ENCODE measurements at places on chromosomes 2 and 18.

DNA sequence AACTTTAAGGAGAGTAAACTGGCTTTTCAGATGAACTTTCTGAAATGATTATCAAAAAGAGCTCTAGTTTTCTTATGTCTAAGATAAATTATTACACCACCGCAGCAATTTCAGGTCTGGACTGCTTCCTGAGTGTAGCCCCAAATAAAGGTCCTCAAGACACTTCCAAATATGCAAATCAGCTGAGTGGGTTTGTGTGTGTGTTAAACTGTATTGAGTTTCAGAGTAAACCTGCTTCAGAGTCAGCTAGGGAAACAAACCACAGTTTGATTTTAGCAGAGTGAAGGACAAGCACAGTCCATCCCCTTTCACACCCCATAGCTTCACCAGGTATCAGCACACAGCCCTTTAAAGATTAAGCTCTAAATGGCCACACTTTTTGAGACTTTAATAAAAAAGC lies 168.7 kb downstream of the NRXN1 start:
- no peaks in the 10 kb centered on the region for H3K27me3 ChIP-seq
- H3K27ac ChIP-seq, result no peak overlapping the region
- H3K4me1 ChIP-seq, result no peaks in the 10 kb centered on the region

GRCh38 chr2:157267476-157267875 lies 10.0 kb downstream of the GALNT5 start:
- H3K36me3 ChIP-seq, result no peaks in the 10 kb centered on the region
- DNase-seq, result no peak
- H3K27me3 ChIP-seq, result no peaks in the 10 kb centered on the region
- no peaks in the 10 kb centered on the region for H3K4me1 ChIP-seq

DNA sequence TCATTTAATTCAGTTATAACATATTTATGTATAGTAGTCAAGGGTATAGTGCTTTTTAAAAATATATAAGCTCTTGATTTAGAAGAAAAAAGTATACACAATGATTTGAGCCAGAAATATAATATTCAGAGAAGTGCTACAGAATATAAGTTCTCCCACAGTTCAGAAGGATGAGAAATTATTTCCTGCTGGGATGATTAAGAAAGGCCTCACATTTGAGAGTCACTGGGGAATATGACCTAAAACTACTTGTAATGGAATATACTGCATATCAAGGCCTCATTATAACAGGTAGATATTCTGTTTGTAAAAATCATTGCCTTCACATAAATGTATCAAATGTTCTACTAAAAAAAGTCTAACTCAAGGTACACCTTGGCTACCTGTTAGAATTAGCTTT lies 203.5 kb downstream of the MBD2 start:
- H3K4me1 ChIP-seq, result no peaks in the 10 kb centered on the region
- no peak overlapping the region for H3K27ac ChIP-seq
- H3K36me3 ChIP-seq, result no peaks in the 10 kb centered on the region
- H3K4me3 ChIP-seq, result no peak overlapping the region
- no peaks in the 10 kb centered on the region for H3K27me3 ChIP-seq

DNA sequence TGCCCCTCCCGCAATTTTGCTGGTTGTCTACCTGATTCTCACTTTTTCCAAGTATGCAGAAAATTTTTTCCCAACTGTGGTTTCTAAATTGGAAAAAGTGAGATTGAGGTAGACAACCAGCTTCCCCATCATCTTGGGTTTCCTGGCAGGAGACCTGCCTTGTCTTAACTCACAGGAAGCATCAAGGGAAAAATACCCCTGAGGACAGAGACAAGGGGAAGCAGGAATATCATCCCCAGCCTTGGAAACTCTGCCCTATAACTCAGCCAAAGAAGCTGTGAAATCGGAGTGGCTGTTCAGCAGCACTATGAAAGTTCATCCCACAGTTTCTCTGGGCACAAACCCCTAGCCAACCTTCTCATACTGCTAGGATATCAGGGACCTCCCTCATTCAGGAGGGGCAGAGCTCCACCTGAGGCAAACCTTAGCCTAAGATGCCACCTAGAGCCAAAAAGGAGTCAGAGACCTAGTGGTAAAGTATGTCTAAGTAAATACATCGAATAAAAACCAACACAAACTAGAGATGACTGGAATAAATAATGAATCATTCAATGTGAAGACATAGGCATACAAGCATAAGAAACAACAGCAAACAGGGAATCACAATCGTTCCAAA lies 68.2 kb downstream of the ZSWIM2 start:
- H3K27ac ChIP-seq, result no peak overlapping the region
- H3K4me1 ChIP-seq, result no peaks in the 10 kb centered on the region
- no peaks in the 10 kb centered on the region for H3K27me3 ChIP-seq
- no peaks in the 10 kb centered on the region for H3K36me3 ChIP-seq

DNA sequence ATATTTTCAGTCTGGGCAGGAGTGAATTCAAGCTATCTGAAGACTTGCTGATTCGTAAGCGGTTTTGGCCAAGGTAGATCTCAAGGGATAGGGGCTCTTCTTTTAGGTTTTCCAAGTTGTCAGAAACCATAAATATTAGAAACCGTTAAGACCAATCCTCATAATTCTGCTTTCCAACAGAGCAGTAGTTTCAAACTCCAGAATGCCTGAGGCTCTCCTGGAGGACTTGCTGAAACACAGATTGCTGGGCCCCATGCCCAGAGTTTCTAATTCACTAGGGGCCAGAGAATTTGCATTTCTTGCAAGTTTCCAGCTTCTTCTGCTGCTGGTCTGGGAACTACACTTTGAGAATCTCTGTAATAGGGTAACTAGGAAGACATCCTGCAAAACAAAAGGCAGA lies 1855.7 kb upstream of the CELF4 start:
- H3K4me3 ChIP-seq, result no peak overlapping the region
- H3K36me3 ChIP-seq, result no peaks in the 10 kb centered on the region
- DNase-seq, result no peak
- H3K27ac ChIP-seq, result no peak overlapping the region

DNA sequence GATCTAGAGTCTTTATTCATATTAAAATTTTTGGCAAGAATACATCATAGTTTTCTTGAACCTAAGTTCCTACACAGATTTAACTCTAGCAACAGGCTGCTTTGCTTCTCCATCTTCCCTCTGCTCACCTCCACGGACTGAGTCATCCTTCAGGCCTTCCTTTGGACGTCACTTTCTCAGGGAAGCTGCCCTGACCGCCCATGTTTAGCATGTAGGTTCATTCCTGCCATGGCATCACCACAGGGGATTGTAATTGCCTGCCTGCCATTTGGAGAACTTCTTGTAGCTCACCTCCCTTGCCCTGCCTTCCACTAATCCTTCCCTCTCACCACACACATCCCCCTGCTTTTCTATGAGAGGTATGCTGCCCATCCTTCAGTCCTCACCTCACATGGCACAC lies 43.9 kb upstream of the B3GNT2 start:
- peaks cover 39% of the 10 kb centered on the region for H3K4me1 ChIP-seq
- no peaks in the 10 kb centered on the region for H3K27me3 ChIP-seq
- no peak overlapping the region for H3K4me3 ChIP-seq
- H3K27ac ChIP-seq, result peak overlapping the region; percentile 78
- no peak for DNase-seq

- no peak overlapping the region for H3K4me3 ChIP-seq
- DNase-seq, result no peak
- H3K27me3 ChIP-seq, result no peaks in the 10 kb centered on the region
- no peaks in the 10 kb centered on the region for H3K36me3 ChIP-seq
Observed at GRCh38 chr2:13227578-13227977, 510.8 kb downstream of the TRIB2 start.

- H3K27ac ChIP-seq, result no peak overlapping the region
- H3K4me3 ChIP-seq, result no peak overlapping the region
- no peak for DNase-seq
- H3K4me1 ChIP-seq, result peaks cover 3% of the 10 kb centered on the region
Observed at GRCh38 chr2:55422876-55423665, 3.4 kb upstream of the CCDC88A start.

DNA sequence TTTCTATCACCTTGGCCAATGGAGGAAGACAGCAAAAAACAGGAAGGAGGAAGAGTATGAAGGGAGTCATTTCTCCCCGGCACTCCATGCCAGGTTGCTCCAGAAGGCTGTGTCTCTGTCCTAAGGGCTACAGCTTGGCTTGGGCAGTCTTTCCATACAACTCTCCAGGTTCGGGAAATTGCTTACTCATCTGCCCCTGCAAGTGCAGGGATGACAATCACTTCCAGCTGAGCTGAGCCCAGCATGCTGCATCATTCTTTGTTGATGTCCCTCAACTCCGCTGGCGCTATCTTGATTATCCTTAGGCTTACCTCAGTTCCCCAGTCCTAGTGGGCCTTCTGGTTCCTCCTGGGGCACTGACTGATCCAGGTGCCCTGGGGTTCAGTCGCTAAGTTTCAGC lies 86.9 kb upstream of the COPS8 start:
- H3K36me3 ChIP-seq, result no peaks in the 10 kb centered on the region
- H3K4me3 ChIP-seq, result no peak overlapping the region
- no peak for DNase-seq
- H3K4me1 ChIP-seq, result no peaks in the 10 kb centered on the region
- H3K27me3 ChIP-seq, result no peaks in the 10 kb centered on the region
- no peak overlapping the region for H3K27ac ChIP-seq

DNA sequence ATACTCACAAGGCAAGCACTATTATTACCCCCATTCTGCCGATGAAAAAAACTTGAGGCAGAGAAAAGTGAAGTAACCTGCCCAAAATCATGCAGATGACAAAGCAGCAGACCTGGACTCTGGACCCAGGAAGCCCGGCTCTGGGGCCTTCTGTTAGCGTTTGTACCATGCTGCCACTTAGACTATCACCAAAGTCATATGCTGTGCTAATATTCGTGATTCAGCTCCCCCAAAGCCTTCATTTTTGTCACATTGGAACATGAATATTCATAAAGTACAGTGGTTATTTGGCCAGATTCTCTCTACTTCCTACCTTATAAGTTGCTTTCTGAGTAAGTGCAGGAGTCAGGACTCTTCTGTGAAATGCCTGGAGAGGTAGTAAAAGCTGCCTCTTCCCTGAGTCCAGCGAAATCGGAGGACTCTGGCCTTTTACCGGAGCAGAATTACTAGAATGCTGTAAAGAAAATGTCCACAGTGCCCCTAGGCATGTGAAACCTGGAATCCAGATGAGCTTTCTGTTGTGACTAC lies 86.7 kb downstream of the FTCDNL1 start:
- no peaks in the 10 kb centered on the region for H3K4me1 ChIP-seq
- H3K27me3 ChIP-seq, result no peaks in the 10 kb centered on the region
- H3K27ac ChIP-seq, result no peak overlapping the region
- no peaks in the 10 kb centered on the region for H3K36me3 ChIP-seq

- no peak for DNase-seq
- no peak overlapping the region for H3K27ac ChIP-seq
- no peak overlapping the region for H3K4me3 ChIP-seq
- no peaks in the 10 kb centered on the region for H3K27me3 ChIP-seq
- no peaks in the 10 kb centered on the region for H3K4me1 ChIP-seq
- H3K36me3 ChIP-seq, result no peaks in the 10 kb centered on the region
Observed at GRCh38 chr2:235864733-235865515, 303.3 kb downstream of the GBX2 start.

- no peaks in the 10 kb centered on the region for H3K4me1 ChIP-seq
- no peak overlapping the region for H3K4me3 ChIP-seq
- peak; percentile 26 for DNase-seq
- no peak overlapping the region for H3K27ac ChIP-seq
Observed at GRCh38 chr2:217125014-217125413, 265.1 kb upstream of the TNP1 start.

DNA sequence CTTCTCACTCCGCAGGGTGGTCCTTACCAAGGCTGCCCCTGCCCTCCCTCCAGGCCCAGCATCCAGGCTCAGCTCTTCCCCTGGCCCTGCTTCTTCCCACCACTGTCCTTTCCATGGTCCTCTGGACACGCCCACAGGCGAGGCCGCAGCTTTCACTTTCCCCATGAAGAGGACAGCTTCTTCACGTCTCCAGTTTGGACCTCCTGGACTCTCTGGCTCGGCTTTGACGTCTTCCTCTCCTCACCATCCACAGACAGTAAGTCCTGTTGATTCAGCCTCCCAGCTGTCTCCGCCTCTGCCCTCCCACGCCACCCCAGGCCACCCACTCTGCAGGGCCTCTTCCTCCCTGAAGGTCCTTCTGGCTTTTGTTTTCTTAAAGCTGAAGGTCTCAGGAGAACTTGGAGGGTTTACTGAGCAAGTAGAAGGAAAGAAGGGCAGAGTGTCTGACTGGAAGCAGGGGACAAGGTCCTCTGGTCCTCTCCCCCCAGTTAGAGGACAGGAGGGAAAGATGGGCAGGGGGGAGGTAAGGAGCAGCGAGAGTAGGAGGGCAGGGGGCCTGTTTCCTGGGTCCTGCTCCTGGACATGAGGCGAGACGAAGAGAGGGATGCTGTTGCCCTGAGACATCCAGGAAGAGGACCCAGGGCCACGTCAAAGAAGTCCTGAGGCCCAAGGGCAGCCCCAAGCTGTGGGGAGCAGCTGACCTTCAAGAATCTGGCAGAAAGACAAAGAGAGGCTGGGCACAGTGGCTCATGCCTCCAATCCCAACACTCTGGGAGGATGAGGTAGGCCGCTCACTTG lies 24.7 kb upstream of the NMUR1 start:
- peak overlapping the region; percentile 70 for H3K27ac ChIP-seq
- no peaks in the 10 kb centered on the region for H3K27me3 ChIP-seq
- peaks cover 27% of the 10 kb centered on the region for H3K4me1 ChIP-seq
- H3K4me3 ChIP-seq, result no peak overlapping the region
- peak; percentile 71 for DNase-seq

GRCh38 chr2:60489289-60489688 lies 64.2 kb downstream of the BCL11A start:
- no peaks in the 10 kb centered on the region for H3K27me3 ChIP-seq
- DNase-seq, result no peak
- no peak overlapping the region for H3K4me3 ChIP-seq
- H3K27ac ChIP-seq, result peak overlapping the region; percentile 42

- H3K4me1 ChIP-seq, result no peaks in the 10 kb centered on the region
- no peaks in the 10 kb centered on the region for H3K27me3 ChIP-seq
- H3K4me3 ChIP-seq, result no peak overlapping the region
- H3K27ac ChIP-seq, result no peak overlapping the region
- no peaks in the 10 kb centered on the region for H3K36me3 ChIP-seq
Observed at GRCh38 chr18:48084858-48085257, 154.4 kb upstream of the SMAD2 start.

DNA sequence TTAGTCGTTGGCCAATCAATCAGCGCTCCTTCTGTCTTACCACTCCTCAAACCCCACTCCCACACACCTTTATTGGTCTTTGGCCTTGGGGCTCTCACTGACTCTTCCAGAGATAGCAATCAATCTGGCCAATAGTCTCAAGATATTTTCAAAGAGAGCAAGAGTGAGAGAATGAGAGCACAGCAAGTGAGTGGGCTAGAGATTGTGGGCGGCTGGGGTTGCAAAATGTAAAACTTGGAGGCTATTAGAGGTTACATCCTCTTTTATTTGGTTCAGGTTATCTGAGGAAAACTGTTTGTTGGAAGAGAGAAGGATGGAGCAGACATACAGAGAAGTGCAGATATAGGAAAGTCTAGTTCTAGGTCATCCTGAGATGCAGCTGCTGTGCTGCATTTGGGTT lies 32.8 kb downstream of the TACR1 start:
- H3K27me3 ChIP-seq, result no peaks in the 10 kb centered on the region
- no peak overlapping the region for H3K27ac ChIP-seq
- no peaks in the 10 kb centered on the region for H3K36me3 ChIP-seq
- no peaks in the 10 kb centered on the region for H3K4me1 ChIP-seq

Data from heart left ventricle (tissue), 16 donors.